Foreskin keratinocyte (primary cell): ENCODE measurements at places on chromosomes 5 and 9.

- DNase-seq: no peak
These were observed 33.7 kb downstream of the SLC12A7 start for GRCh38 chr5:1078206-1078605.

DNA sequence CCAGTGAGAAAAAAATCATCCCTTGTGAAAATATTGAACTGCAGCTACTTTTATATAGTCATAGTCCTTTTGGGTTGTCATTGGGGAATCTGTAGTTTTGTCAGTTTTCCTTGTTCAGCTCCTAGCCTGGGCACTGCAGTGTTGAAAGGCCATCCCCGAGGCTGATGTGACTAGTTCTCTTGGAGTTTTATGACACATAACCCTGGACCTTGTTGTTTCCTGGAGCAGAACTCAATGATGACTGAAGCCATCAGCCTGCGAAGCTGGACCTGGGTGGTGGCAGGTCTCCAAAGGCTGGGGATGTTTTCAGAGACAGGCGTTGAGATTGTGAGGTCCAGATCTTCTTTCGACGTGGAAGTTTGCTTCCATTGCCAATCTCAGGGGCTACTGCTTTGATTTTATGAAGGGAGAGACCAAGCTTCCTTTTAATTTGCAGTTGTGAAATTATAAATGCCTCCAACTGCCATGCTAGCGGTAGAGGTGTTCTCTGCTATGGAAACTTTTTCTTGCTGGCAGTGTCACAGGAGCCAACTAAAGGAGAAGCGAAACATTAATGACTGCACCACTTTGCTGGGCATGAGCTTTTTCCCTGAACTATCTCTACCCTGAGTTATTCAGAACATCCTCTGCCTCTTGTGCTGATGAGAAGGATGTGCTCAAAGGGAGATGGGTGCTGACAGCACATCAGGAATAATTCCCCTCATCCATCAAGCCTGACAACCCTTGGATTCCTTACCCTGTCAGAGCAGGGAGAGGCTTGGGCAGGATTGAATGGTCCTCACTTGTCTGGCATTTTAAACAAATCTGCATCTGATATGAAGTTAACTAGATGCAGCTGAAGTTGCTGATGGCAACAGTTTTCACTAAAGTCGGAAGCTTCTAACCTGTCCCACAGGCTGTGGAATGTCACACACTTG lies 209.6 kb downstream of the MAST4 start:
- no peak for DNase-seq

DNA sequence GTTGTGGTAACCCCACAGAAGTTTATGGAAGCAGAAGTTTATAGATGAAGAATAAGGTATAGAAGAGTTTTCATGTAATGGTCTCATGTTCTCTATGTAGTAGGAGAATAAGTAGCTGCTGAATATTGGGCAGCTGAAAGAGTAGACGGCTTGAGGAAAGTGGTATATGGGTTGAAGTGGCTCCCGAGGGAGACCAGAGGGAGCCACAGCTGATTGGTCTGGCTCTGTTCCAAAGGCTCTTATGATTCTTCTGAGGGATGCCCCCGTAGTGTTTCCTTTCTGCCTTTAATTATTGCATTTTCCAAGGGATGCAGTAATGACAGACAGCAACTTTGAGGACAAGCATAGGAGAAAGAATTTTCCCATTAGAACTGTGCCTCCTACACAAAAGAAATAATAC lies 30.1 kb upstream of the TENT2 start:
- no peak for DNase-seq

DNA sequence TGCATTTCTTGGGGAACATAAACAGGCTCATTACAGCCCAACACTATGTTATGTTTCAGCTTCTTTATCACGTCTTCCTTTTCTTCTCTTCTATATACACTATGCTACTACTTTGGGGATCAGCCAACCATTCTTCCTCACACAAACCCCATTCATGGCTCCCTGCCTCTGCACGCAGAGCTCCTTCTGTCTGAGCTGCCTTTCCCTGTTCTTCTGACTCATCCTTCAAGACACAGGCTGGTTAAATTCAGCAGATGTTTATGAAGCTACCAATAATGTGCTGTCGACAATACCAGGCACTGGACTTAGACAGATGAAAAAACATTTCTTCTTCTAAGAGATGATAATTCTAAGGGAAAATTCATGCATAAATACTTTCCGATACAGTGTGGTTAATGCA lies 102.5 kb upstream of the TXNDC8 start:
- peak; percentile 73 for DNase-seq

DNA sequence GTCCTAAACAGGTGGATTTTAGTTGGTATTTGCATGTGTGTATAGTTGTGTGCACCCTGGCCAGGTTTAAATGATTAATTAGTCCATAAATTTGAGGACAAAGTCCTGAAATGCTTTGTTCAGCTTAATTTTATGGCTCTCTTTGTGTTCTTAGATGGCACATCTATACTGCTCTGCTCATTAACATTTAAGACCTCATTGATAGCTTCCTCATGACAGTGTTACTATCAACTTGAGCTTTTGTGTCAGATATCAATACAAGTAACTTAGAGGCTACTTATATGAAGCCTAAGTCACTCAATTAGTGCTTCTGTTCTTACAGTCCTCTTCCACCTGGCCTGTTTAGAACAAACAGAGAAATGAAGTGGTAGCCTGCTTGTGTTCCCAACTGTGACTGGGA lies 240.9 kb downstream of the TRPM3 start:
- no peak for DNase-seq

DNA sequence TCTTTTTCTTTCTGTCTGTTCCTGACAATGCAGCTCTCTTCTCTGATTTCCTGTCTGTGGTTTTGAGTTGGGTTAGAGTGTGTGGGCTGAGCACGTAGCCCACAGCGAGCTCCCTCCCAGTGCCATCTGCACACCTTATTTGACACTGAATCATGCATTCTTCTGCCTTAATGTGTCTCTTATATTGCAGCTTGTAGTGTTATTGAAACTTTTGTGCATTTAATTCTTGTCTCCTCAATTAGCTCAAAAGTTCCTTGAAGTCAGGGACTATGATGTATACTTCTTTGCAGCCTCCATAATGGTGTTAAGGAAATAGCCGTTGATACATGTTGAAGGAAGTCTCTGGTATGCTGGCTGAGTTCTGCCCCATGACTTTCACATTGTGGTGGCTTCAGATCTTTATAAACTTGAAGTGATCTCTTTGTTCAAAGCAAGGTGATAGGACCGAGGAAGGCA lies 576.2 kb upstream of the CLINT1 start:
- peak; percentile 55 for DNase-seq

GRCh38 chr5:19706776-19707175 lies 281.2 kb downstream of the CDH18 start:
- DNase-seq: no peak

- DNase-seq: no peak
These were observed 204.1 kb downstream of the ELAVL2 start for GRCh38 chr9:23621924-23622323.

GRCh38 chr9:95193480-95193879 lies 124.0 kb downstream of the FANCC start:
- DNase-seq: no peak

DNA sequence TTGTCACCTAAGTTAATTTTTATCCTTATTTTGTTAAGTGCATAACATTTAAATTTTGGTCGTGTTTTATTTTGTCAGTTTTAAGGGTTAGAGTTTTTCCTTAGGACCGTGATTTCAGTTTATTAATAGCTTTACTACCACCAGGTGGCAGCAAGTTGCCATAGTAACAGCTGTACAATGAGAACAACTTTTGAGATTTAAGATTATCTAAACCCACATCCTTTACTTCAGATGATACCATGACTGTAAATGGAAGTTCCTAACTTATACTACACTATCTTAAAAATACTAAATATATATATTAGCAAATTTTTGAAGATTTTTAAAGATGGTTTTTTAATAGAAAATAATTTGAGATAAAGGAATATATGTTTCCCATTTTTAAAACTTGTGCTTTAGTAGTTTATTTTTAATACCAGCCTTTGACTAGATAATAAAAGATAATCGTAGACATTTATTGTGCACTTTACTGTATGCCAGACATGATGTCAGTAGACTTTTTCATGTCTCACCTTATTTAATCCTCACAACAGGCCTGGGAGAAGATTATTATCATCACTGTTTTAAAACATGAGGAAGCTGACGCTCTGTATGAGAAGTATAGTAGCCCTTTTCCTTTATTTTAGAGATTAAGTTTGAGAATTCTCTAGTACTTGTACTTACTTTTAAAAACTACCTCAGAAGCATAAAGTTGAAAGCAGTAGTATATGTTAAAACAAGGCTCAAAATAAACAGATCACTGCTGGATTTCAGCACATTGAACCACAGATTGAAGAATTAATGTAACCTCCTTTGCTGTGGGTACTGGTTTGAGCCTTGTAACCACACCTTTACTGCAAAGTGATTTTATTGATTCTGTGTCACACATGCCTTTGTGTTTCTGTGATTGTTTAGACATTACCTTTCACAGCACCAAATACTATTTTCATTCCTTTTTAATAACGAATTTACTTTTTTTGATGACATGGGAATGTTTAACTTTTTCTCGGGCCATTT lies 27.5 kb downstream of the SREK1 start:
- peak; percentile 39 for DNase-seq

GRCh38 chr5:37717613-37718431 lies 122.0 kb downstream of the GDNF start:
- DNase-seq: peak; percentile 55

DNA sequence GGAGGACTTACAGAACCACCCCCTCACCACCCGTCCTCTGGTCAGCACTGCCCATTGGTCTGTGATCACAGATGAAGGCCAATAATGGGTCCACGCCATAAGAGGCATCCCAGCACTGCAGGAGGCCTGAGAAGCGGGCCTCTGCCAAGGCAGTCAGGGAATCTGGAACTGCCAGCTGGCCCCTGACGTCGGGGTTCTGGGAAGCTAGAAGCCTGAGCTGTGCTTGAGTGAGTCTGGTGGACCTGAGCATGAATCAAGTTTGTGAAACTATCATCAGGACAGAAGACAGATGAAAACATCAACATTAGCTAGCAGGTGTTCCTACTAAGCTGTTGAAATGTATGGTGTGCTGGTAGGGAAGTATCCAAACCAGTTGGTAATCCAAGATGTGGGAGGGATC lies 7.8 kb downstream of the ANGPTL2 start:
- DNase-seq: no peak

DNA sequence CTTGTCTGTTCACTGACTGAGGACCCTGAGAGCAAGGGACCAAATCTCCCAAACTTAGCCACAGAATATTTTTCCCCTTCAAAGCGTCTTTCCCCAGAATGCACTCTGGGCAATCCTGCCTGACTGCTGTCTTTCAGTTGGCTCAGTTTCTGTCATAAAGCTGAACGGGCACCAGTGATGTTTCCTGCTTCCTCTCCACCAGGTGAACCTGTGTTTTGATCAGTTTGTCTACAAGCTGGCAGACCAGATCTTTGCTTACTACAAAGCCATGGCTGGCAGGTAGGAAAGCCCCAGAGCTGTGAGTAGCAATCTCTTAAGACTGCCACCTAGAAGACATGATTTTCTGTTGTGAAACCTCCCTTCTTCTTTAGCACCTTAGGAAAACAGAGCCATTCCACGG lies 61.8 kb downstream of the CYFIP2 start:
- no peak for DNase-seq

DNA sequence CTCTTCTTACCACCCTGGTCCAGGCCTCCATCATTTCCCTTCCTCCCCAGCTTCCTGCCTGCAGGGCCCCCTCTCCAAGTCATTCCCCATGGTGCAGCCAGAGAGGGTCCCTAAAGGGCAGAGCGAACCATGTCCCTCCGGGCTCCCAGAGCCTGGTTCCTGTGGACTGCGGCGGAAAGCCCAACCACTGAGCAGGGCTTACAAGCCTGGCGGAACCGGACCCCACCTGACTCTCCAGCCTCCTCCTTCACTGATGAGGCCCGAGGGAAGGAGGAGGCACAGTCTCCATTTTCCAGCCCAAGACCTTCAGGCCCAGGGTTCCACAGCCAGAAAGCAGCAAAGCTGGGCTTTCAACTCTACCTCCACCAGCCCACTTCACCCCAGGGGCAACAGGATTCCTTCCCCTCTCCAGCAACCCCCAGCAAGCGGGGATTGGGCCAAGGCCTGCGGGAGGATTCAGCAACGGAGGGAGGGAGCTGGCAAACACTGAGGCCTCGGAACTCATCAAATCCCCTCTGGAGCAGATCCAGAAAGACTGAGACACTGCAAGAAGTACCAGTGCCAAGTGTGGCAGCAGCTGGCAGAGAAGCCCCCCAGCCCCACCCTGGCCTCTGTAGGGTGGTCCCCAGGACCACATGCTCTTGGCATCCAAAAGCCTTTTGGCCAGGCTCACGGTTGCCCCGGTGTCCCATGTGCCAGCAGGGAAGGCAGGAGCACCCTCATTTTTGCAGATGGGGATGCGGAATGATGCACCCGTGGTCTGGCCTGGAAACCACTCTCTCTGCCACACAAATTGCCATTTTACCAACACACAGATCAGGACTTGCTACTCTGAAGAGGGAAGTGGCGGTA lies 3.1 kb downstream of the FAM163B start:
- DNase-seq: no peak

- DNase-seq: peak; percentile 67
These were observed 206.7 kb downstream of the SLC12A2 start for GRCh38 chr5:128290152-128290858.

GRCh38 chr5:151198861-151199260 lies 25.0 kb downstream of the CCDC69 start:
- no peak for DNase-seq

DNA sequence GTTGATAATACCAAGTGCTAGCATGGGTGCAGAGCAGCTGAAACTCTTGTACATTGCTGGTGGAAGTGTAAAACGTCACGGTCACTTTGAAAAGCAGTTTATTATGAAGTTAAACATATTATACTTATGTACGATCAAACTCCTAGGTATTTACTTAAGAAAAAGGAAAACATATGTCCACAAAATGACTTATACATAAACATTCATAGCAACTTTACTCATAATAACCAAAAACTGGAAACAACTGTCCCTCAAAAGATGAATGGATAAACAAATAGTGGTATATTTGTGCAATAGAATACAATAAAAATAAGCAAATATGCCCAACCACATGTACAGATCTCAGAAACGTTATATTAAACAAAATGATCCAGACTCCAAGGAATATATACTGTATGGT lies 92.3 kb upstream of the TRIO start:
- no peak for DNase-seq

- DNase-seq: peak; percentile 79
These were observed 30.9 kb downstream of the GALNT10 start for GRCh38 chr5:154221371-154221896.
